ENCODE measurements at places on chromosomes 4 and X. TPM values are rescaled to one million over a fixed set of nuclear protein-coding genes. Genes with fewer than 3 reads are reported as not detected.

ART3 gene
- 36.1 TPM for polyA plus RNA-seq

VCX3A gene
- not detected for polyA plus RNA-seq

CCNB3 gene
- polyA plus RNA-seq = 2.0 TPM

SPATA4 gene
- polyA plus RNA-seq = 0.40 TPM

FMR1NB gene
- not detected for polyA plus RNA-seq

NOP14 gene
- polyA plus RNA-seq = 27.0 TPM

SFRP2 gene
- polyA plus RNA-seq = 42.4 TPM

NKRF gene
- 6.7 TPM for polyA plus RNA-seq

TLR3 gene
- 1.5 TPM for polyA plus RNA-seq

ZNF718 gene
- 4.1 TPM for polyA plus RNA-seq

- peak; percentile 22 for DNase-seq
These were observed 56.2 kb downstream of the ADRA2C start for GRCh38 chr4:3822230-3822947.

DNA sequence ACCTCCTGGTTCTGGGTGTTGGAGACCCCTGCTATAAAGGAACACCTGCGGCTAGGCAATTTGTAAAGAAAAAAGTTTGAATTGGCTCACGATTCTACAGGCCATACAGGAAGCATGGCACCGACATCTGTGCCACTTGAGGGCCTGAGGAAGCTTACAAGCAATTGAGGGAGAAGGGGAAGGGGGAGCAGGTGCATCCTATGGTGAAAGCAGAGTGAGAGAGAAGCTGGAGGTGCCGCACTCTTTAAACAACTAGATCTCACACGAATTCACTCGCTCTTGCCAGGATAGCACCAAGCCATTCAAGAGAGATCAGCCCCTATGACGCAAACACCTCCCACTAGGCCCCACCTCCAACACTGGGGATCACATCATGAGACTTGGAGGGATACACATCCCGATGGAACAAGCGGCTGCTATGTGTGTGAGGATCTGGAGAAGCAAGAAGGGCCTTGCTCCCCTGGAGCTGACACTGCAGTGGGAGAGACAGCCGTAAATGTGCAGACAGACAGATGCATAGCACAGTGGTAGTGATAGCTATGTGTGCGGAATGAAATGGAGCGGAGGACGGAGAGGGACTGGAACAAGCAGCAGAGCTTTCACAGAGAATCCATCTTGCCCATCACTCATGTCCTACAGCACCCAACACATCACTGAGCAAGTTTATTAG, 60.7 kb upstream of the HELT start:
- no peak for DNase-seq

DNA sequence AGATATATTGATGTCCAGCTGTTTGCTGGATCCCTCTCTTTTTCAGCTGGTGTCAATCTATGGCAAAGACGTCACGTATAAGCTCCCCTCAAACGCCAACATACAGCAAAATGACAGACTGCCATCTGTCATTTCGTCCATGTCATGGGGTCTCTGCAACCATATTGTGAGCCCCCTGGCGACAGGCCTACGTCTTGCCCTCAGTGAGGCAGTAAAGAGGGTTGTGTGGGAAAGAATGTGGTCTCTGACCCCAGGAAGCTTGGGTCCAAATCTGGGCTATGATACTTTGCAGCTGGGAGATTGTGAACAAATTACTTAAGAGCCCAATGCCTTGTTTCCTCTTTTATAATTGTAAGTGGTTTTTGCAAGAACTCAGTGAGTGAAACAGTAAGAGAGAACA, 7.4 kb downstream of the SUPT20HL2 start:
- DNase-seq = no peak

- no peak for DNase-seq
These were observed 90.8 kb downstream of the USP46 start for GRCh38 chr4:52568351-52568750.

- DNase-seq = no peak
These were observed 1601.5 kb upstream of the PCDH10 start for GRCh38 chr4:131547506-131547981.

GRCh38 chr4:10460313-10461047, 3.3 kb upstream of the ZNF518B start:
- DNase-seq = no peak

GRCh38 chr4:47418147-47418546, 45.4 kb downstream of the COMMD8 start:
- DNase-seq = no peak

GRCh38 chr4:21884615-21885014, 64.0 kb downstream of the KCNIP4 start:
- no peak for DNase-seq

- no peak for DNase-seq
These were observed 12.4 kb downstream of the LIMCH1 start for GRCh38 chr4:41550308-41550707.

- no peak for DNase-seq
These were observed 326.8 kb downstream of the BMPR1B start for GRCh38 chr4:95084584-95084983.

DNA sequence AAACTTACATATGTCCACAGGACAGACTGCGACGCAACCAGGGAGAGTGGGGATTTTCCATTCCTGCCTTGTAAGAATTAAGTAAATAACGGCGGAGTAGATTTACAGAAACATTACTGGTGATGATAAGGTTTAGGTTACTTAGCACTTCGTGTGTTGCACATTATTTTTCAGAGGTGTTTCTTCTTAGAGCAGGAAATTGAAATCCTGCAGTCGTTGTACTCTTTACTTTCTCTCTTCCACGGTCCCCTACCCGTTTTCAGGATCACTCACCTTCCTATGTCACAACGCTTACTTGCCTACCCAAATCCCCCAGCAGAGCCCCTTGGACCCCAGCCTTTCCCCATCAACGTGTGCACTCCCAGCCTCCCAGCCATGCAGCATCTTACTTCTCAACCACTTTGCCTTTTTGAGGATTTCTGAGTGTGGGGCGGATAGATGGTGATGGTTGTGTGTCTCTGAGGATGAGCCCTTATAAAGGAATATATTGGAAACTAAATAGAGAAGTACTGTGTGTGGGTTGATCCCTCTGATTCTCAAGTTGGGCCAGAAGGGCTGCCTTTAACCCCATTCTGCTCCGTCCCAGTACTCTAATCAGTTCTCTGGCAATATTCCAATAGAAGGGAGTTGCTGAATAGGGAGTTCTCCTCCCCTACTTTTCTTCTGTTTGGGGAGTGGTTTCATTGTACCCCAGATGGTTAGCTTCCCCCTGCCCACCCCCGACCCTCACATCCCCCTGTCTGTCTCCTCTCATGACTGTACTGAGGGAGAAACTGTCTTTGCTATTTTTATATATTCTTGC, 1.6 kb downstream of the MID2 start:
- DNase-seq = no peak

- DNase-seq = no peak
These were observed 55.3 kb downstream of the KLHL4 start for GRCh38 chrX:87572901-87573300.

- no peak for DNase-seq
These were observed 3.9 kb upstream of the PDE6B start for GRCh38 chr4:621296-622070.
